ENCODE measurements at places on chromosomes 6 and 20. TPM values are rescaled to one million over a fixed set of nuclear protein-coding genes. Genes with fewer than 3 reads are reported as not detected.

DNA sequence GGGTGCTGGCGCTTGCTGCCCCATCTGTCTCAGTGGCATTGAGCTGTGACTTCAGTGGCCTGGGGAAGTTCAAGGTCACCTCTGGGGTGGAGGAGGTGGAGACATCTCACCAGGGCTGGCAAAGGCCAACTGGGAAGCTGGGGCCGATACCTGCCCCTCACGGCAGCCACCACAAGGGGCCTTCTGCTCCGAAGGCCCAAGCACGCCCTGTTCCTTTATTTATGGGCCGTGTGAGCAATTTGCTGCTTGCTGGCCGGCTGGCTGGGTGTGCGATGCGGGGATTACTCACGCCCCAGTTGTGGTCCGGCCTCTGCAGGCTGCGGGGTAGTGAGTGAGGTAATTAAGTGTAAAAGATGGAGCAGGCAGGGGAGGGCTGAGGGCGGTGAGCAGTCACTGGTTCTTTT, 13.2 kb upstream of the SCRT2 start:
- no peak overlapping the region for H3K27ac ChIP-seq
- DNase-seq = no peak
- H3K4me1 ChIP-seq = no peaks in the 10 kb centered on the region
- no peaks in the 10 kb centered on the region for H3K36me3 ChIP-seq

GRCh38 chr20:34312544-34313217, 9.5 kb upstream of the AHCY start:
- peaks cover 9% of the 10 kb centered on the region for H3K4me1 ChIP-seq
- no peak overlapping the region for H3K4me3 ChIP-seq
- no peak overlapping the region for H3K27ac ChIP-seq
- peaks cover 26% of the 10 kb centered on the region for H3K27me3 ChIP-seq

DNA sequence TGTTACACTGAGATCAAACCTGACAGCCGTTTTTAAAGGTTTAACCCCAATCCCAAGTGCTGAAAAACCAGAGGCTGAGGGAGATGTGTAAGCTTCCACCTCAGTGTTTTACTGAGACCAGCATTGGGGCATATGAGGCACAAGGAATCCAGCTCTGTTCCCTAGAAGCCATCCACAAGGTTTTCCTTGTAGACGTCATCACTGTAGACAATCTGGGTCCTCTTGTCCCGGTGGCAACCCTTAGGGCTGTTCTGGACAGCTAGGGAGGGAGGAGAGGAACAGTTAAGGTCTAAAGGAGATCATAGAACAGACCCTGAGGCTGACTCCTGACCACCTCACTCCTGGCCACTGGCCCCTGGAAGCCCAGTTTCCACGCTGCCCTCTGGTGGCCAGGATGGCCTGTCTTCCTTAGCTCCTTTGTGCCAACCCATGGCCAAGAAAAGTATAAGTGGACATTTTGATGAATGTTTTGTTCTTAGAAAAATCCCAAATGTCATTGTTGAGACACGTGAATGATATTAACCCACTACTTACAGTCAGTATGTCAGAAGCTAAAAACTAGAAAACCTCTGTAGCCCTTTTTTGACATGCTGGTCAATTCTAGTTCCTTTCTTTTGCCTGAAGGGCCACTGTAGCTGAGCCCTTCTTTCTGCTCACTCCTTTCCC, 6.4 kb downstream of the CFB start:
- no peak overlapping the region for H3K4me3 ChIP-seq
- DNase-seq = no peak
- H3K4me1 ChIP-seq = peaks cover 1% of the 10 kb centered on the region
- H3K27ac ChIP-seq = peak overlapping the region; percentile 56

DNA sequence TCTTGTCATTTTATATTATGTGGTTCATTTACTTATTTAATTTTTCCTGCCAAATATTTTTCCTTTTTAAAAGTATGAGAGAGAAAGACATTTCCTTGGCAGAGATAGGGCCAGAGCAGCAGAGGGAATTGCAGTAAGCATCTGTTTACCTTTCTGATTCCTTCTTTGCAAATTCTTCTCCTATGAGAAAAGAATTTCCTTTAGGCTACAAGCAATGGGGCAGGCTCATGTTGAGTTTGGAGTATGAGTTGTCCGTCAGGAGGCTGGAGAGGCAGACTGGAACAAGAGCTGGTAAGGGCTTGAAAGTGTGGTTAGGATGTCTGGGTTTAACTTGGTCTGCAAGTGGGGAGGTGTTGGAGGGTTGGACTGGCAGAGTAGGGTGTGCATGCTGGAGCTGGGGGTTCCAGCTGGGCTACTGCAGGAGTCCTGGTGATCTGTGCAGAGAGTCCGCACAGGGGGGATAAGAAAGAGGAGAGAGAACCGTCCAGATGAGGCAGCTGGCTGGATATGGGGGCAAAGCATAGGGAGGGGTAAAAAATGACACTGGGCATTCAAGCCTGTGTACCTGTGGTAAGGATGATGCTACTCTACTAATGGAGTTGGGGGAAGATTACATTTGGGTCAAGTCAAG, 19.7 kb downstream of the TIAM2 start:
- H3K27me3 ChIP-seq = peaks cover 4% of the 10 kb centered on the region
- H3K4me1 ChIP-seq = no peaks in the 10 kb centered on the region
- no peak overlapping the region for H3K27ac ChIP-seq
- no peak overlapping the region for H3K4me3 ChIP-seq
- H3K36me3 ChIP-seq = no peaks in the 10 kb centered on the region

The TP53TG5 gene
- 0.41 TPM for total RNA-seq

The FAM209B gene
- not detected for total RNA-seq
